T-helper 1 cell (primary cell): ENCODE measurements at places on chromosomes 7 and 10.

GRCh38 chr10:91672021-91672608 lies 39.2 kb upstream of the PPP1R3C start:
- no peak for DNase-seq

GRCh38 chr7:24896031-24896501 lies 83.9 kb downstream of the OSBPL3 start:
- no peak for DNase-seq

- DNase-seq: no peak
Measured at GRCh38 chr7:133118261-133118660, 36.4 kb upstream of the CHCHD3 start.

DNA sequence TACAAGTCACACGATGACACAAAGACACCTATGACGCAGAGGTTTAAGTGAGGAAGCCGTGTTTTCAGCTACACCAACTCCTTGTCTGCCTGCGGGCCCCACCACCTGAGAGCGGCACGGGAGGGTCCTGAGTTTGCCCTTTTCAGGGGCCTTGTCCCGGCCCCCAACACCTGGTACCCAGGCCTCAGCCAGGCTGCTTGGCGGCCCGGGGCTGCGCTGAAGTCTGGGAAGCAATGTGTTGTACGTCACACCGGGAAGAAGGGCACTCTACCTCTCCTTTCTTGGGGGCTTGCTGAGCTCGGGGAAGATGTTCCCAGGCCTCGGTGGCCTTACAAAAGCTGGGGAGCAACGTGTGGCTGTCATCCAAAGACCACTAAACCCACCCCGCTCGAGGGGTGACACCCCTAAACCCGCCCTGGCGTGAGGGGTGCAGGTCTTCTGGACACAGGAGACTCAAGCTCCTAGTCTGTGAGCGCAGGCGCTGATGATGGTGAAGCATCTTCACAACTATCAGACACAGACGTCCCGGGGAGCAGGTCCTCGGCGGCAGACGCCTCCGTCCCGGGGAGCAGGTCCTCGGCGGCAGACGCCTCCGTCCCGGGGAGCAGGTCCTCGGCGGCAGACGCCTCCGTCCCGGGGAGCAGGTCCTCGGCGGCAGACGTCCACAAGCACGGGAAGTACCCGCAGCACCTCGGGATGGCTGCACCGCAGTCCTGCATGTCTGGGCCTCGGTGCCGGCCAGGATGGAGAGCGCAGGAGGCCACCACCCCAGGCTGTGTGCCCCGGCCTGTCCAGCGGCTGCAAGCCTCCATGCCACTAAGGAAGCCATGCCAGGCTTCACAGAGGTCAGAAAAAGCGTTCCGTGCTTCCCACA lies 15.4 kb downstream of the CFAP46 start:
- DNase-seq: no peak

- no peak for DNase-seq
Measured at GRCh38 chr10:99661377-99661763, 2.1 kb downstream of the ENTPD7 start.

- DNase-seq: no peak
Measured at GRCh38 chr10:96370584-96371157, 11.9 kb upstream of the OPALIN start.

DNA sequence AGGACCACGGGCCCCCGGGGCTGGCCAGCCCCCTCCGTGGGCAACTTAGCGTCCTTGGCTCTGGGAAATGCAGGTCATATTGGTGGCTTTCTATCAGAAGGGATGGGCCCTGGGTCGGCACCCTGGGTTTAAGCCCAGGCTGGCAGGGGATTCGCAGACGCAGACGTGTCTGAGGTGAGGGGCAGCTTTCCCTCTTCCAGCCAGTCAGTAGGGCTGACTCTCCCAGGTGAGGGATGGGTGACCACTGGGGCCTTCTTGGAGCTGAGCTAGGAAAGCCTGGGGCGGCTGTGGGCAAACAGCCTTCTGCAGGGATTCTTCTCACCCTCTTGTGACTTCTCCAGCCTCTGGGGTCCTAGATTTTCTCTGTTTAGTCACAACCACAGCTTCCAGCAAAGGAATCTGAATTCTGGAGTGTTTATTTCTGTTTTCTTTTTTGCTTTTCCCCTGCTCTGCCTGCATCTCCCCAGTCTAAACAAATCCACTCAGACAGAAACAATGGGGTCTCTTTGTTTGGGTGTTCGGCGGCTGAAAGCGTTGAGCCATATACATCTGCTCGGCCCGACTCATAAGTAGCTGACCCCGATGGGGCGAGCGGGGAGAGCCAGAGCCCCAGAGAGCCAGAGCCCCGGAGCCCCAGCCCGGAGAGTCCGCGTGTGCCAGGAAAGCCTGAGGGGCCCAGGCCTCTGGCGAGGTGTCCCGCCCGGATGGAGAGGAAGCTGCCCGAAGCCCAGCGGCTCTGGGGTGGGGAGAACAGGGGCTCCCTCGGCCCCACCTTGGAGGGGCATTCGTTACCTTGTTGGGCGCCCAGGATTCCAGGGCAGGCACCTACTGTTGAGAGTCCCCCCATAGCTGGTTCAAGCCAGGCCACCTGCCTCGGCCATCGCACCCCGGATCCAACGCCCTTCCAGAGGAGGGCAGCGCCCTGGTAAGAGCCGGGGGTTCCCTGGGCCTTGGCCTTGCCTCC lies 2.0 kb downstream of the MNX1 start:
- no peak for DNase-seq
